Stimulated activated CD4-positive, alpha-beta T cell treated with anti-CD3 and anti-CD28 coated beads, Interleukin-12 subunit alpha, Interleukin-12 subunit beta, amount 100 ng/mL, for 48 hours (primary cell): ENCODE measurements at places on chromosomes 6 and 20.

DNA sequence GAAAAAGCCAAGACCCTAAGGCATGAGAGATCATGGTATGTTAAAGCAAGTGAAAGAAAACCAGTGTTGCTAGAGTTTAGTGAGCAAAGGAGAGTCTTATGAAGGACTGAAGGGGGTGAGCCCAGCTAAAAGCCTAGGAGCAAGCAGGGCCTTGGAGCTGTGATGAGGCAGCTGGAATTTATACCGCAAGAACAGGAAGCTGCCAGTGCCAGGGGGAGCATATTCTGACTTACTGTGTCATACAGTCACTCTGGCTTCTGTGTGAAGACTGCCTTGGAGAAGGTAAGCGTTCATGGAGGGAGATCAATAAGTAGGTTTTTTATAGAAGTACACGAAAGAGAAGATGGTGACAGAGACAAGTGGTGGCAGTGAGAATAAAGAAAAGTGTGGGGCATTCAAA is 308.9 kb upstream of the THEMIS start:
- no peak for DNase-seq

DNA sequence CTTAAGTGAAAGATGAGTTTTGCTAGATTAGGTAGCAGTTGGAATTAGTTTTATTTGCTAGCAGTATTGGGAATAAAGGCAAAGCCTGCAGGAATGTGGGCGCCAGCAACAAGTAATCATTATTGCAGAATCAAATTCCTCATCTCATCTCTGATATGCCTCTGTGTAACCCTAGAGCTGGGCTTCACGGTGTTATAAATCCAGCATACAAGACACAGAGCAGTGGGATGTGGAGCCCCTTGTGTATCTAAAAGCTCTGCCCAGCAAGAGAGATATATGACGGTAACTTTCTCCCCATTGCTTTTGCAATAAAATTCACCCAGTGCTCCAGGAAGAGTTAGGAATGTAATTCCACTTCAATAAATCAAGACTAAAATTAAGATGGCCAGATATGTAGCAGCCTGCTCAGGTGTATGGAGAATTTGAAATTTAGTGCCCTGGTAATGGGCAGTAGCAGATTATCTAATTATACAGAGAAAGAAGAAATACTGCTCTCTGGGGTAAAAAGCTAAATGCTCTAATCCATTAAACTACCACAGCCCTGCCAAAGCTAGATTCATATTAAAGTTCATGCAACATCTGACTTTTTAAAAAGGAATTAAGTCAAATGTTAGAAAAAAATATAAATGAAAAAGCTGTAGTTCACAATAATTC is 5.6 kb upstream of the BLOC1S5 start:
- DNase-seq, result no peak

- DNase-seq, result no peak
These were observed 28.2 kb upstream of the FABP7 start for GRCh38 chr6:122751326-122751725.

DNA sequence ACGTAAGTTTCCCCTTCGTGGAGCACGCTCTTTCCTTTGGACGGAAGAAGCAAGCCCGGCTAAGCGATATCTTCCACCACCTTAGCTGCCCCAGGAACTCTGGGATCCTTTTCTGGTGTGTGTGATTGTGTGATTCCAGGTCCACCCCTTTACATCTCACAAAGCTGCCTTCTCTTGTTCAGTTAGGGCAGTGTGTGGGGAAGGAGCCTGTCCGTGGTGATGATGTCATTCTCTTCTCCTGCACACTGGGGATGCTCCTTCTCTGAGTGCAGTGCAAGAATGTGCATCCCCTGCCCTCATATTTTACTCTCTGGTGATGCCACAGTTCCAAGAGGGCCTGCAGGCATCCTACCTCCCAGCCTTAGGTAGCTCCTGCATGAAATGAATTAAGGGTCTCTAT is 30.3 kb downstream of the BNIP5 start:
- DNase-seq, result no peak

GRCh38 chr6:13445005-13445743 is 42.2 kb downstream of the GFOD1 start:
- DNase-seq, result no peak

DNA sequence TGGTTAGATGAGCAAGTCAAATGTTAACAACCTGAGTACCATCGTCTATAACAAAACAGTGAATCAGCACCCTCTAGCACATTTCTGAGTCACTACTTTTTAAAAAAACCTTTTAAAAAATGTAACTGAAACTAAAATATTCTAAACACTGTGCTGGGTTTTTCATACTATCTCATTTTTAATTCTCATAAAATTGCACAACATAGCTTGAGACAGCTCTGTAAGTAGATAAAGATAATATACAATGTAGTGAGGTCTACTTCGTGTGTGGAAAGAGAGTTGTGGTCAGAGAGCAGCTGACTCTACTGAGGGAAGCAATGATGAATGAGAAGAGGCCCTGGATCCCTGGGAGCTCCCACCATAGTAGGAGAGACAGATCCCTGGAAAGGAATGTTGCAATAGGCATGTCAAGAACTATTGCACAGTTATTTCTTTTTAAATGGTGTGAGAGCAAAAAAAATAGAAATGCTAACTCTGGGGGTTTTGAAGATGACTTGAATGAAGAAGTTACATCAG is 13.6 kb upstream of the CALHM6 start:
- no peak for DNase-seq
